Gastrocnemius medialis (tissue), 4 donors: ENCODE measurements at places on chromosomes 2 and 18. TPM values are rescaled to one million over a fixed set of nuclear protein-coding genes. Genes with fewer than 3 reads are reported as not detected.

DNA sequence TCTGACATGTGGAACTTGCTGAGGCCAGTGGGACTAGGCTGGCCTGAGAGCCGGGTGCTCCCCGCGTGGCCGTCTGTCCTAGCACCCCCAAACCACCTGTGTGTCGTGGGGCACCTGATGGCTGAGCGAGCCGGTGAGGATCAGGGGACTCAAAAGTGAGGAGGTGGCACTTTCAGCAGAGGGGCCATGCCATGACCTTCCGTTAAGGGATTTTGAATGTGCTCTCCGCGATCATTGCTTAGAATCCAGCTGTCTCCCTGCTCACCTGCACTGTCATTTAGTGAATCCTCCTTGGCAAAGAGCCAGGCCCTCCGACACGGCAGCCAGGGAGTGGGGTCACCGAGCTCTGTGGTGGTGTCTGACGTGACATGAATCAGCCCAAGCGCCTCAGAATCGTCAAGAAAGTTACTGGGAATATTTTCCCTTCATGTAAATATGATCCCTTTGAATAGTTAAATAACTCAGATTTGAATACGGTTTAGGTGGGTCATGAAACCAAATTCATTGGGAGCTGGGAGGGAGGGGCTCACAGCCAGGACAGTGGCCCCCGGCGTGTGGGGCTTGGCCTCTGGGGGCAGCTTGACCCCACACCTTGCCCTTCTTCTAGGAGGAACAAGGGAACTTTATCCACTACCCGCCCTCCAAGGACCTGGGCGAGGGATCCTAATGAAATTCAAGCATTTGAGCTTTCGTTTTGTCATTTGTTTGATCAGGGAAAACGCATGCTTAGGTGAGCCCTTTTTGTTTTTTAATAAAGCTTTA is 9.5 kb downstream of the NFATC1 start:
- DNase-seq, result no peak

GRCh38 chr18:10320791-10321190 is 133.6 kb upstream of the APCDD1 start:
- DNase-seq, result no peak

DNA sequence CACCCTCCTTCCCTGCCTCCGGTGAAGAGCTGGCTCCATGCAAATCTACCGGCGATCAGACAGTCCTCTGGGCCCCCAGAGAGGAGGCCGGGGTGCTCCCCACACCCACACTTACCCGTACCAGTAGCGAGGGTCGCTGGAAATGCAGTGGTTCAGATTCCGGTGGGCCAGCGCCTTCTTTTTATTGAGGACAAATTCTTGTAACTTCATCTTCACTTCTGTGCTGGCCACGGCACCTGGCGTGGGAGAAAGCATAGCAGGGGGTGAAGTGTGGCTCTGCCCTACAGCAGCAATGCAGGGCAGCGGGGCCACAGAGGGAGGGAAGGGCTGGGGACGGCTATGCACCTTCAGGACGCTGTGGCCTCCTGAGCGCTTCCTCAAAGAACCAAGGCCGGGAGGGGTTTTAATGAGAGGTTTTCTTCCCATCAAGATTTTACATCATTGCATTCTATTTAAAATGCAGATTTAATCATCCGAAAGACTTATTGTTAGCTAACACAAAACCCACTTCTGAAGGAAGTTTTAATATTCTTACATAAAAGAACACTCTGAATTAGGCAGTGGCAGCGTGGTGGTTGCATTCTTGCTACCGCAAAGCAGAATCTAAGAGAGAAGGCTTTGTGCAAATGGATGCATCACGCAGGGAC is 237.0 kb downstream of the HDAC4 start:
- peak; percentile 12 for DNase-seq

- no peak for DNase-seq
These were observed 1.1 kb downstream of the SH3RF3 start for GRCh38 chr2:109129921-109130722.

DNA sequence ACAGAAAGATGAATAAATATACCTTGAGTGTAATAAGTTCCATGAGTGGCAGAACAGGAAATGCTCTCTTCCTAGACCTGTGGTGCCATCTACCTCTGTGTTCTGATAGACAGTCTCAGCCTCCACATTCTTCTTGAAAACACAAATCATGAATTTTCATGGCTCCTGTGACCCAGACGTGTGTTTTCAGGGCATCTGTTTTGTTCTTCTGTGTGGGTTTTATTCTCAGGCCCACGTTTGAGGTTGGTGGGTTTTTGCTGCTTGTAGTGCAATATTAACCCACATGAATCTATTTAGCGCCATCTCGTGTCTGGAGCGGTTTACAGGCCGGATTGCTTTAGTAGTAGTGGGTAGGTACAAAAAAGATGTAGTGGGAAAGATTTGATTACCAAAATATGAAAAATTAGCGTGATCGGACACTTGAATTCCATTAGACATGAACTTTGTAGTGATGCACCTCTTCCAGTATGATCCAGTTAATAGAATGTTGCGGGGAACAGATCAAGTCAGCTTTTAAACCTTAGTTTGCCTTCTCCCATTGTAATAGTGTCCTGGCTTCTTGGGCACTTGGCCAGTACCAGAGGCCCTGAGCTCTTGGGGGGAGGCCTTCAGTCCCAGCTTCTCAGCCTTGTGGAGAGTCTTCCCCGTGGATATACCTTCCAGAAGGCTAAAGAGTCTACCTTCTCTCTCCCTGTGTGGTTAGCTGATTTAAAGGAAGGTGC is 256.5 kb downstream of the TPGS2 start:
- DNase-seq, result peak; percentile 42

GRCh38 chr18:48943736-48944527 is 6.8 kb downstream of the SMAD7 start:
- DNase-seq, result no peak

DNA sequence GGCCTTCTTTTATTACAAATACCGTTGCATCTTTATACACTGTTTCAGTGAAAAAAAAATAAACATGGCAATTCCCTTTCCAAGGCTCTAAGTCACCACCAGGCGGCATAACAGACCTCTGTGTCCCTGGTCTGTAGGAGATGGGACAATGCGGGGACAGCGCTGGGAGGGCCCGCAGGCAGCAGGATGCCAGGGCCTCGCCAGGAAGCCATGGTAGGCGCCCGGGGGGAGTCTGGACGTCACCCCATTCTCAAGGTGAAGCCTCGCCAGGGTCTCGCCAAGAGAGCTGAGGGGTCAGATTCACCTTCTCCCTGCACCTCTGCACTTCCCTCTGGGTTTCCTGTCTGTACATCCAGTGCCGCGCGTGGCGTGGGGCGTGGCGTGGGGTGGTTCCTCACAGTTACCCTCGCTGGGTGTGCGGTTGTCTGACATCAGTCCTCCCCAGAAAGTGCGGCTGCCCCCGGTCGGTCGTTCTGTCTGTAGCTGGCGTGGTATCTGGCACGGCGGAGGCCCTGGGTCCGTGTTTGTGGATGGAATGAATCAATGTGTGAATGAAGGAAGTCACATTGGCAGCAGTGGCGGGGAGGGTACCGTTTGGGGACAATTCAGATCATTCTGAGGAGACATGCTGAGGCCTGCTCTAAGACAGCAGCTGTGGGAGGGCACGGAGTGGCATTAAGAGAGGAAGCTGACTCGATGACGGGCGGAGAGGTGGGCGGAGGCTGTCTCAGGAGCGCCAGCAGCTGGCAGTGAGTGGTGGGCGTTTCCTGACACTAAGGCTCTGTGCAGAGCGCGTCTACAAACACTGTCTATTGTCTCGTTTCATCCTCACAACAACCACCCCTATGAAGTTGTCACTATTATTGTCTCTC is 46.0 kb downstream of the LRRFIP1 start:
- DNase-seq, result no peak

DNA sequence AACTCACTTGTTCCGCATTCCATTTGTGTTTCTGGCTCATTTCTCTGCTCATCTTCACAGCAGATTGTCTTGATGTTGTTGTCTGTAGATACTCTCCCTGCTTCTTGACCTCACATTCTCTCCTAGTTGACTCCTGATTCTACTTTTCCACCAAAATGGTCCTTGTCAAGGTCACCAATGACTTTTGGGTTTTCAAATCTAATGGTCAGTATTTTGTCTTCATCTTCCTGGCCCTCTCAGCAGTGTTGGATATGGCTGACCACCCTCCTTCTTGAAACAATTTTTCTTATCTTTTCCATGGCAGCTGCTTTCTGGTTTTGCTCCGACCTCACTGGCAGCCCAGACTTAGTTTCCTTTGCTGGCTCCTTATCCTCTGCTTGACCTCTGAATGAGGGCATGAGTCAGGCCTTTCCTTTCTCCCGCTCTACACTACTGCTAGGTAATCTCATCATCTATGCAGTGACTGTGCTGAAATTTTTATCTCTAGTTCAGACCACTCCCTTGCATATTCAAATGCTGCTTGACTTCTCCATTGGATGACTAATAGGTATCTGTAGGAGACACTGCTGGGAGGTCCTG is 386.6 kb upstream of the SPRED2 start:
- DNase-seq, result no peak

- no peak for DNase-seq
These were observed 30.6 kb upstream of the PPP1R1C start for GRCh38 chr2:181955010-181955409.

GRCh38 chr2:217326238-217327022 is 466.6 kb upstream of the TNP1 start:
- no peak for DNase-seq

DNA sequence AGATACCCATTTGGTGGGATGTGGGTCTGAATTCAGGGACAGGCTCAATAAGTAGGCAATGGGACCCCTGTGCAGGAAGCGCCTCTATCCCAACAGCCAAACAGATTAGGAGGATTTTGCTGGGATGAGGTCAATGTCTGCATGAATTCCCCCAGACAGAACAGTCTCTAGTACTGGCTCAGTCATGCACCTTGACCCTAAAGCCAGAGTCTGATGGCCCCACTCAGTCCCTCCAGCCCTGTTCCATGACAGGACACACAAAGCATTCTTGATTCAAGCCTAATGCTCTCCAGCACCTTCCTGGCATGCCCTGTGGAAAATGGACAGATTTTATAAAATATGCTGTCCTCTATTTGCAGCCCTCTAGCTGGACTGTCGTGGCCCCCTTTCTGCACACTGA is 49.8 kb upstream of the RAB6D start:
- no peak for DNase-seq

DNA sequence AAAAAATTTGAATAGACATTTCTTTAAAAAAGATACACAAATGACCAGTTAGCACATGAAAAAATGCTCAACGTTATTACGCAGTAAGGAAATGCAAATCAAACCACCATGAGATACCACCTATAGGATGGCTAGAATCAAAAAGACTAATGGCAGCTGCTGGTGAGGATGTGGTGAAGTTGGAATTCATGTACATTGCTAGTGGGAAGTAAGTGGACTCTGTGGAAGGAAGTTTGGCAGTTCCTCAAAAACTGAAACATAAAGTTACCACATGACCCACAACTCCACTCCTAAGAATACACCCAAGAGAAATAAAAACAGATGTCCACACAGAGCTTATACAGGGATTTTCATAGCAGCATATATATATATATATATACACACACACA is 51.2 kb downstream of the MBP start:
- no peak for DNase-seq

- DNase-seq, result no peak
These were observed 347.4 kb upstream of the LRP1B start for GRCh38 chr2:142478206-142478605.

DNA sequence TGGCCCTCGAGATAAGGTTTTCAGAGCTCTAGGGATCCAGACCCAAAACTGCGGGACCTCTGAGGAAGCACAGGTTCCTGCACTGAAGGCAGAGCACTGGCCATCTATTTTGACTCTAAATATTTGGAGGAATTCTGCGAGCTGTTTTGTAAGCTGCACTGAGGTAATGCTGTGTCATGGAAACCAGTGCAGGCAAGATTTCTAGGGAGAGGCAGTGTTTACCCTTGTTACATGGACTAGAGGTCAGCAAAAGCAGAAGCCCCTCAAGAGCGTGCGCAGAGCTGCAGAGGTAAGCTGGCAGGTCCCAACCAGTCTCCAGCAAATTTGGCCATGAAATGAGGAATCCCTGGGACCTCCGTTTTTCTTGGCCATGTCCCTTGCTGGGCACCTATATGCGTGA is 137.3 kb downstream of the RNF152 start:
- DNase-seq, result no peak

DNA sequence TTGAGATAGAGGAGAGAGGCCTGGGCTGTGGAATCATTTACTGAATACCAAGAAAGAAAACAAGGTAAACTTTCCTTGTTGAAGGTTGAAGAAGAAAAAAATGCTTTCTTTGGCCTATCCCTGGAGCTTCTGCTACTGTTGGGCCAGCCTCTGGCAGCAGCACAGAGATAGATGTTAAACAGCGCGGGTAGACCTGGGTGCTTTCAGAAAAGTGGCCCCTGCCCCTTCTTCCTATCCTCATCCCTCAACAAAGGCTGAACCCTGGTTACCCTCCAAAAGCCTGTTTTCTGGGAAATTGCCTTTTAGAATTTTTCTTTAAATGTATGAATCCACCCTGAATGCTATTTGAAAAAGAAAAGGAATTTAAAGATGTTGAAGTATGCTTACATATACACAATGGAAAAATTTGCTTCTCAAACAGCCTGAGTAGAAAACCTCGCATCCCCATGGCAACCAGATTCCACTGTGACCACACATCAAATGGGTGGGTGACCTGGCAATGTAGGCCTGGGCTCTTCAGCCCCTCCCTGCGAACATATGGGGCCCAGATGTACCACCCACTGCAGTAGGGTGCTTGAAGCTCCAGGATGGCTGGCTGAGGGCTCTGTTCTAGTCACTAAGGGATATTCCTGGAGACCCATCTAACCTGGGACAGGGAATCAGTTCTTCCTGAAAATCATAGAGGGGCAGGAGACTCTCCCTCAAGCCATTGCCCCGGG is 23.4 kb upstream of the CHRNA1 start:
- DNase-seq, result no peak

DNA sequence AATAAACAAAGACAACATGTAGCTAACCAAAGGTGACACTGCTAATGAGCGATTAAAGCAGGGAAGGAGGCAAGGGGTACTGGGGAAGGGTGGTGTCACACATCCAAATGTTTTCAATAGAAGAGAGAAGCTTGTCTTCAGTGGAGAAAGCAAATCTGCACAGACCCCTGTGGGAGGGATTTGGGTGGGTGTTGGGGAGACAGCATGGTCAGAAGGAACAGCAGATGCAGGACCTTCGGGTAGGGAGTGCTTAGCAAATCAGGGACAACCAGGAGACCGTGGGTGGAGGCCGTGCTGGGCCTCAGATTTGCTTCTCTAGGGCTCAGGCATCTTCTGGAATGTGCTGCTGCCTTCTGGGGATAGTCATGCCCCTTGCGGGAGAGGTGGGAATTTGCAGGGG is 185.3 kb upstream of the RAB6C start:
- no peak for DNase-seq

- DNase-seq, result no peak
These were observed 187.2 kb downstream of the TXNL1 start for GRCh38 chr18:56451188-56451587.

DNA sequence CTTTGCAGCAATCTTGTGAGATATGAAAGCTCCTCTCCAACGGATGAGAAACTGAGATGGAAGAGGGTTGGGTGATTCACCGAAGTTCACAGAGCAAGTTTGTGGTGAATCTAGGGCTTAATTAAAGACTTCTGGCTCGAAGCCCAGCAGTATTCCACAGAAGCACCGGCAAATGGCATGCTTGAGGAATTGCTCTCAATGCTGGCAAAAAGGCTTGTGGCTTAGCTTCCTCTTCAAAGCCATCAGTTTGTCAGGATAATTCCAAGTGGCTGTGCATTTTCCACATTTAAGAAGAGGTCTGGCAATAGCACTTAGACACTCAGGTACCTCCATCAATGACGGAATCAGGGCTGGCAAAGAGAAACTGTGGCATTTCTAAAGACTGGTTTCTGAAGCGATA is 98.7 kb upstream of the SLC66A3 start:
- no peak for DNase-seq

- peak; percentile 54 for DNase-seq
These were observed 39.5 kb upstream of the CYP1B1 start for GRCh38 chr2:38115216-38116032.

Gene BCL11A
- total RNA-seq, result 0.04 TPM

Gene ALPI
- total RNA-seq, result not detected

Gene ORC4
- 34.8 TPM for total RNA-seq

Gene MAB21L4
- total RNA-seq, result not detected

Gene REEP1
- total RNA-seq, result 4.5 TPM
